ENCODE measurements at places on chromosomes 4 and X.

DNA sequence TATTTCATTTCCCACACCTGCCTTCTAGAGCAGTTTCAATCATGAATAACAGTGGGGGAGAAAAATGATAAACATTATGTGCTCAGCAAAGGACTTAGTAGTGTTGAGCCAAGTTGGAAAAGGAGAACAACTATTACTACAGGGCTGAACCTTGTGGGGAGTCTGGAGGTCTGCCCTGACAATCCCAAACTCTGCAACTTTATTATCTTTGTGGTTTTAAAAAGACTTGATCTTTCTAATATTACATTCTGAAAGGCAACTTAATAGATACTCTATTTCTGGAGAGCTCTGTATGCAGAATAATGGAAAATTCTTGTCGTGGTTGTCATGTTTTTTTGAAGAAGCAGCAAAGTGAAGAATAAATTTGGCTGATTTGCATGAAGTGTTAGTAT, 116.1 kb downstream of the SPCS3 start:
- DNase-seq = no peak

DNA sequence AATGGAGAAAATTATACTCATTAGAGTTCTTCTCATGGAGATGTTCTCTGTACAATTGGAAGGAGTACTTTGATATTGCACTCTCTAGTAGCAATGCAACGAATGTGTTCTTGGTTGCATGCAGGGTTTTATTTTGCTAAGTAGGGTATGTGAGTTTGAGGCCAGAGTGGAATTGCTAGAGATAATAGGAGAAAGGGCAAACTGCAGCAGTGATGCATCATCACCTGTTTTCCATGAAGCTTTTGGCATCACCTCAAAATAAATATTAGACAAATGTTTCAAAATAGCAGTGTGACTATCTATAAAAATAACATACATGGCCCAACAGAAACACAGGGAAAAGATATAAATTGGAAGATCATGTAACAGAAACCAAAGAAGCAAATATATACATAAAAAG, 93.3 kb downstream of the TIGD2 start:
- DNase-seq = peak; percentile 19

GRCh38 chr4:94375364-94375763, 32.7 kb upstream of the HPGDS start:
- DNase-seq = no peak

GRCh38 chr4:76250962-76251361, 559 bp upstream of the FAM47E start:
- no peak for DNase-seq

DNA sequence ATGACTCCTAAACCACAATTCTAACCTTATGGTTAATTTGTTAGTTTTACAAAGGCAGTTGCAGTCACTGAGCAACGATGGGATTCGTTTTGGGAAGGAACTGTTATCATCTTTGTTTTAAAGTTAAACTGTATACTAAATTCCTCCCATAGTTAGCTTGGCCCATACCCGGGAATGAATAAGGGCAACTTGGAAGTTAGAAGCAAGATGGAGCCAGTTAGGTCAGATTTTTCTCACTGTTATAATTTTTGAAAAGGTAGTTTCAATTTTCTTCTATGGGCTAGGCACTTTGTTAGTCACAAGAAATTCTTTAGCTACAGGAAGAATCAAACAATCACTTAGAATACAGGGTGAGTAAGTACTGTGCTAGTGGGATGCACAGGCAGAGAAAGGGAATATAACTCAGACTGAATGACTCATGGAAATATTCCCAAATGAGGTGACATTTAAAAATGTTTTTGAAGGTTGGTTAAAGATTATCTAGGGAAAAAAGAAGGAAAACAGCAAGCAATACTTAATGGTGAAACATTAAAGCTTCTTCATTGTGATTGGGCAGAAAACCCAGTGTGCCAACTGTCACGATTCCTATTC, 153.6 kb downstream of the MAGEB17 start:
- DNase-seq = no peak

DNA sequence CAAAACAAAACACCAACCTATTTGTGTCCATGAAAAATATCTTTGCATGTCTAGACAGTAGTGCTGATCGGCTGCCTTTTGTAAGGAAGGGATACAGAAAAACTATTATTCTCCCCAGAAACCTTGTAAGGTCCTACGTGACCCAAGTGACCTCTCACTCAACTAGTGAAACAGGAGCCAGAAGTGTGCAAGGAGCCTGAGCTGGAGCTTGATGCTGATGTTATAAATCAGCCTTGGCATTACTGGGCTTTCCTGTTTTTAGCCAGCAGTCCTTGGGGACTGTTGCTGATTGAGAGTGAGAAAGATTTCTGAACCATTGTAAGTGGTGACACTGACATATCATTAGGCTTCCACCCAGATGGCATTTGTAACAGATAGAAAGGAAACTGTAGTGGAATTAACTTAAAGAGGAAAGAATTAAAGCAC, 100.8 kb upstream of the LIMCH1 start:
- no peak for DNase-seq

DNA sequence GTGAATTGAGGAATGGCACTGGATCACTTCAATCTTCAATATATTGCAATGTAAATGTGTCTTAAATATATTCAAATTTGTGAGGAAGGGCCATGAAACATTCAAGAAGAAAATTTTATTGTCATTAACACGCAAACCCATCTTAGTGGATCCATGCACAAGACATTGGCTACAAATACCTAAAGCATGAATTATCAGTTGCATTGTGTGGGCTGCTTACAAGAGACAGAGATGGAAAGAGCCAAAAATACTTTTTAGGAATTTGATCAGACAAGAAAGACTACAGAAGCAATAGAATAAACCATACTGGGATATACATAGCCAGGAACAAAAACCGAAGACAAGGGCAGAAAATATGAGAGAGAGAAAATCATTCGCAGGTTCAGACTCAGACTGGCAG, 616.2 kb upstream of the GRIA3 start:
- DNase-seq = no peak

DNA sequence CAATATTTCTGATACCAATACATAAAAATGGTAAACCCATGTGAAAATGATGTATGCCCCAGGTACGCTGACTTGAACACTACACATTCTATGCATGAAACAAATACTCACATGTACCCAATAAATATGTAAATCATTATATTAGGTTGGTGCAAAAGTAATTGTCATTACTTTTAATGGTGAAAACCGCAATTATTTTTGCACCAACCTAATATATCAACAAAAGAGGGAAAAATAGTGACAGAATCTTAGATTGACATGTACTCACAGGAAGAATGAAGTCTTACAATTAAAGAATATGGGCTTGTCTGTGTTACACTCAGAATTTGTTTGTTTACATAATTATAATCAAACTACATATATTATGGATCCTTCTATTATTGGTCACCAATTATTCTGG, 82.3 kb downstream of the GLRA3 start:
- no peak for DNase-seq

GRCh38 chr4:38113132-38113531, 152.9 kb downstream of the PTTG2 start:
- no peak for DNase-seq

DNA sequence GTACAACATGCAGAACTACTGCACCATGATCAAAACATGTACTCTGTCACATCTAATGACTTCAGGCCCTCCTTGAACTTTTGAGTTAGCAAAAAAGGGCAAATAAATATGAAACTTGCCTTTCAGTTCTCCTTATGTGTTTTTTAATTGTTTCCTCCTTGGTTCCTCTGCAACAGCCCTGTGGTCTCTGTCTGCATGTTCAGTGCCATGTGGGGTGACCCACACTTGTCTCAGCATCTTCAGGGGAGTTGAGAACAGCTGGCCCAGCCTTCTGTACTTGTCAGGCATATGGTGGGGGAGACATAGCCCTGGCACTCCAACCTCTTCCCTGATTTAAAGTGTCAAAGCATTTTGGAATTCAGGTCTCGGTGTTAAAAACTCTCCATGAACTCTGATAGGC, 188.0 kb upstream of the PGRMC2 start:
- no peak for DNase-seq

DNA sequence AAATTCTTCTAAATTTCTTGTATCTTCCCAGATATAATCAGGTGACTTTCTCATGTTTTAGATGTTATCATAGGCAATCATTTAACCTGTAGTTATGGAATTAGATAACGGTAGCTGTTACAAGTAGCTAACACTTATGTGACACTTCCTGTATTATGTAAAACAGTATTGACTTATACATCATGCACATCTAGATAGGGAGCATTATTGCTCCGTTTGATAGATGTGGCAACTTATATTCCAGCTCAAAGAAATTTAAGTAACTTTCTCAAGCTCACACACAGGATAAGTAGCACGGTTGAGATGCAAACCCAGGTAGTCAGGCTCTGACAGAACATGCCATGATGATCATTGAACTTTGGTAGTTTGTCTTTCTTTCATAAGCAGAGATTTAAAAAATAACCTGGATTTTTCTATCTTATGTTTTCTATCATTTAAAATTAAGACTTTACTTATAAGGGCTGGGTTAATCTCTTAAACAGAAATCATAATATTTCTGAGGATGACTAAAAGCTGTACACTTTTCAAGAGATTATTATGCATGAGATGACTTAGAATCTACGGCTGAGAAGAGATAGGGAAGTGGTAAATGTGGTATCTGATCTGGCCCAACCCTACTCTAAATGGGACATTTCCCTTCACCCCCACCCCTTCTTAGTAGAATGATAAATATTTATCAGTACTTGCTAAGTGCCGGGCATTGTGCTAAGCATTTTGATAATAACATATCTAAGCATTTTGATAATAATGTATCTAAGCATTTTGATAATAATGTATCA, 69.1 kb upstream of the HPGD start:
- DNase-seq = no peak

- no peak for DNase-seq
Observed at GRCh38 chr4:149101649-149102048, 659.4 kb upstream of the NR3C2 start.

GRCh38 chr4:90582087-90582486, 454.9 kb downstream of the CCSER1 start:
- no peak for DNase-seq

DNA sequence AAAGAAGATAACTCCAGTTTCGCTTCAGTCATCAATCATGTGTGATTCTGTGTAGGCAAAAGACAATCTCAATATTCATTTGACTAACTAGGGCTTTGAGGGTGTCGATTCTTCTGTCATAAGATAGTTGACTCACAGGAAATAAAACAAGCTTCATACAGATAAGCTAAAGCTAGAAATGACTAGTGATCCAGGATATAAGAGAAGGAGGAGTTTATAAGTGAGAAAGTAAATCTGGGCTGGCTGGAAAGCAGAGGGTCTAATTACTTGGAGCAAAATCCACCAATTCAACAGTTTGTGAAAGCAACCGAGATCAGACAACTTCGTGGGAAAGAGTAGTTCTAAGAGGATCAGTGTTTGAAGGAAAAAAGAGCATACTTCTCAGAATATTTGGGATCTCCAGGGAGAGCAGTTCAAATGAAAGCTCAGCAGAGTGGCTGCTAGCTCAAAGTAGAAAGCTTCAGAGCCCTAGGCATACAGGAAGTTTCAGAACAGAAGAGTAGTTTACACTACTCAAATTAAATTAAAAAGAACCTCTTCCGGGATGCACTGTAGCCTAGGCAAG, 429.3 kb downstream of the INPP4B start:
- DNase-seq = no peak

DNA sequence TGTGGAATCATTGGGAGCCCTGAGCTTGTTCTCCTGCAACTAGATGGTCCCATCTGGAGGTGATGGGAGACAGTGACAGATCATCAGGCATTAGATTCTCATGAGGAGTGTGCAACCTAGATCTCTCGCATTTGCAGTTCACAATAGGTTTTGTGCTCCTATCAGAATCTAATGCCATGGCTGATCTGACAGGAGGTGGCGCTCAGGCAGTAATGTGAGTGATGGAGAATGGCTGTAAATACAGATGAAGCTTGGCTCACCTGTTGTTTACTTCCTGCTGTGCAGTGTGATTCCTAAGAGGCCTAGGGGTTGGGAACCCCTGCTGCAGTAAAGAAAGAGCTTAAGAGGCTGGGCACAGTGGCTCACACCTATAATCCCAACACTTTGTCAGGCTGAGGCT, 42.2 kb upstream of the PUDP start:
- peak; percentile 31 for DNase-seq

GRCh38 chrX:86806786-86807185, 658.5 kb downstream of the DACH2 start:
- peak; percentile 25 for DNase-seq

DNA sequence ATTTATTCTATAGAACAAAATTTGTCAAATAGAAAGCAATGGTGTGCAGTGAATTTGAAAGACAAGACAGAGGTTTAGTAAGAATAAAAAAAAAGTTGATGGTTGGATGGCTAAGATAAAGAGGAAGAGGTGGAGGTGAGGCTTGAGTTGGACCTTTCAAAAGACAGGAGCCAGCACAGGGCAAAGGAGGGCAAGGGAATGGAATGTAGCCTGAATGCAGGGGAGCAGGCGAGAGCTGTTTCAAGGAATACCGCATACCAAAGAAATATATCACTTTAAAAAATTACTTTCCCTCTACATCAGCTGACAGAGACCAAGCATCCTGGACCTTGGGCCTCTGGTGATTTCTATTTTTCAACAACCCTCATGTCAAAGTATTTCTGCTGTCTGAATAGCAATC, 38.0 kb upstream of the CXXC4 start:
- DNase-seq = no peak

GRCh38 chr4:48570646-48571220, 80.7 kb downstream of the ZAR1 start:
- no peak for DNase-seq

DNA sequence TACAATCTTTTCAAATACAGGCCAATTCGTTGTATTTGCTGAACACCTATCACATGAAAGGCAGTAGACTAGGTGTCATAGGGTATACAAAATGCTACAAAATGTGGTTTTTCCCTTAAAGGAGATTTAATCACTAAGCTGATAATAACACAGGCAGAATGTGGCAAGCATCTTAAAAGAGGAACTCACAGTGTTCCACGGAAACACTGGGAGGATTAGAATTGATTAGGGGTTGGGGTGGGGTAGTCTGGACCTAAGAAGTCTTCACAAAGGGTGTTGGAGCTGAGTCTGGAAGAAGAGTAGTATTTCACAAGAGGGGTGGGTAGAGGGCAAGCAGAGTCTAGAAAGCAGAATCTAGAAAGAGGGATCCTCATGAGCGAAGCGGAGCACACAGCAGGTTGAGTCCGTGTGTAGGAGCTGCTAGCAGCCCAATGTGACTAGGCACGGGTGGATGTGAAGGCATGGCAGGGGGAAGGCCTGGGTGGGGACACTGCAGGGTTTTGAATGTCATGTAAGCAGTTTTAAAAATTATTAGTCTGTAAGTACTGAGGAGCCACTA, 123.6 kb downstream of the MGST2 start:
- no peak for DNase-seq

Measured in NCI-H748 treated with DMSO at 0.1 percent for 48 hours (cell line).